M059J (cell line): ENCODE measurements at places on chromosomes 2 and 18.

- no peak for DNase-seq
Measured at GRCh38 chr2:46554397-46554796, 75.0 kb downstream of the TMEM247 start.

GRCh38 chr2:159209341-159210306 lies 76.9 kb downstream of the WDSUB1 start:
- DNase-seq, result no peak

DNA sequence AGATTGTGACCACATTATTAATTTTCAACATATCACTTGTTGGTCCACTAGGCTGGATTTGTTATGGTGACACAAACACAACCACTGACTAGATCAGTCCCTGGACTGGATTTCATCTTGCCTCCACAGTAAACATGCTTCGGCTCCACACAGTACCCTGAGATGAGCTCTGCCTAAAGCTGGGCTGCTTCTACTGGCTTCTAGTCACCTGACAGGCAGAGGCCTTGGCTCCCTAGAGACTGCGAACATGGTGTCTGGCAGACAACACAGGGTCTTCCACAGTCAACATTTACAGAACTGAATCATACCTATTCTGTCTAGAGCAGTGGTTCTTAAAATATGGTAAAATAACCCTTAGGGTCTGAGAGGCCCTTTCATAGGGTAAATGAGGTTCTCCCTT lies 69.2 kb downstream of the RIT2 start:
- DNase-seq, result no peak

DNA sequence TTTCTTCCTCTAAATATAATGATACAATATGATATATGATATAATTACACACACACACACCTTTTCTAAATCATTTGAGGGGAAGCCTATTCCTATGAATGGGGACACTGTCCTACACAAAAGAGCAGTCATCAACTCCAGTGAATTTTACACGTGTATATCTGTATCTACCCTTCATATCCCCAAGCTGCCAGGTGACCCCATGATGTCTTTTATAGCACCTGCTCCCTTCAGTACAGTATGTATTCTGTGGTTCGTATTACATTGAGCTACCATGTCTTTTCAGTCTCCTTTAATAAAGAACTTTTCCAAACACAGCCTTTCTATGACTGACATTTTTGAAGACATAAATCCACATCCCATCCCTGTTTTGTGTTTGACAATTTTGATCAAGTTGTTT lies 19.0 kb downstream of the TBC1D8 start:
- no peak for DNase-seq

DNA sequence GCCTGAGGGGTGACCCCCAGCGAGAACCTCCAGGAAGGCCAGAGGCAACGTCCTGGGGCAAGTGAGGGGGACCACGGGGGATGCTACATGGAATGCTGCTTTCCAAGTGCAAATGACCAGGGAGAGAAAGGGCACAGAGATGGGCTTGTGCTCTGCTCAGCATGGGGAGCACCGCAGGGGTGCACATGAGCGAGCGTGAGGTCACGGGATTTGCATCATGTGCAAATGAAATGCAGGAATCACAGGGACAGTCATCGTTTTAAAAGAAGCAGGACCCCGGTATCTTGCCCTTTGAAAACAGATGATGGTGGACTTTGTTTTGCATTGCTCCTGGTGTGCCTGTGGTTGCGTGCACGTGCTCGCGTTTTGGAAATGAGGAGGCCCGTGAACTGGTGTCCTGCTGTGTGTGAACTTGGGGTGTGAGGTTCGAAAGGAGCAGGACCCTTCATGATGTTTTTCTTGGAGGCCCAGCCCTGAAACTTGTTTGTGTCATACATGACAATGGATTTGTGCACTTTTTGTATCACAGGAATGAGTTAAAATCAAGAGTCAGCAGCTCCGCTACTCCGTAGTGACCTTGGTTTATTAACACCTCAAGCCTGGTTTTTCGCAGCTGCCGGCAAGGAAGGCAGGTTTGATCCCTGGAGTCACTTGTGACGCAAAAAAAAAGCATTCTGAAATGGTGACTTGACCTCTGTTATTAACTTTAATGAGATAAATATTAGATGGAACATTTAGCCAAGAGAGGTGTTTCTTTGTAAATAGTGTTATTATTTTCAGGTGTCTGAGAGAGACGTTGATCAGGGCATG lies 234.5 kb downstream of the LDLRAD4 start:
- DNase-seq, result no peak

DNA sequence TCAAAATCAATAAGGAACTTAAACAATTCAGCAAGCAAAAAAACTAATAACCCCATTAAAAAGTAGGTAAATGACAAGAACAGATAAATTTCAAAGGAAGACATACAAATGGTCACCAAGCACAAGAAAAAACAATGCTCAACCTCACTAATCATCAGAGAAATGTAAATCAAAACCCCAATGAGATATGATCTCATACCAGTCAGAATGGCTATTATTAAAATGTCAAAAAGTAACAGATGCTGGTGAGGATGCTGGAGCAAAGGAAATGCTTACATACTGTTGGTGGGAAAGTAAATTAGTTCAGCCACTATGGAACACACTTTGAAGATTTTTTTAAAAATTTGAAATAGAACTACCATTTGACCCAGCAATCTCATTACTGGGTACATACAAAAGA lies 538.0 kb downstream of the TMX3 start:
- peak; percentile 68 for DNase-seq

GRCh38 chr18:6546229-6546628 lies 131.5 kb upstream of the L3MBTL4 start:
- DNase-seq, result no peak

GRCh38 chr2:62300925-62301324 lies 105.0 kb downstream of the B3GNT2 start:
- DNase-seq, result no peak

DNA sequence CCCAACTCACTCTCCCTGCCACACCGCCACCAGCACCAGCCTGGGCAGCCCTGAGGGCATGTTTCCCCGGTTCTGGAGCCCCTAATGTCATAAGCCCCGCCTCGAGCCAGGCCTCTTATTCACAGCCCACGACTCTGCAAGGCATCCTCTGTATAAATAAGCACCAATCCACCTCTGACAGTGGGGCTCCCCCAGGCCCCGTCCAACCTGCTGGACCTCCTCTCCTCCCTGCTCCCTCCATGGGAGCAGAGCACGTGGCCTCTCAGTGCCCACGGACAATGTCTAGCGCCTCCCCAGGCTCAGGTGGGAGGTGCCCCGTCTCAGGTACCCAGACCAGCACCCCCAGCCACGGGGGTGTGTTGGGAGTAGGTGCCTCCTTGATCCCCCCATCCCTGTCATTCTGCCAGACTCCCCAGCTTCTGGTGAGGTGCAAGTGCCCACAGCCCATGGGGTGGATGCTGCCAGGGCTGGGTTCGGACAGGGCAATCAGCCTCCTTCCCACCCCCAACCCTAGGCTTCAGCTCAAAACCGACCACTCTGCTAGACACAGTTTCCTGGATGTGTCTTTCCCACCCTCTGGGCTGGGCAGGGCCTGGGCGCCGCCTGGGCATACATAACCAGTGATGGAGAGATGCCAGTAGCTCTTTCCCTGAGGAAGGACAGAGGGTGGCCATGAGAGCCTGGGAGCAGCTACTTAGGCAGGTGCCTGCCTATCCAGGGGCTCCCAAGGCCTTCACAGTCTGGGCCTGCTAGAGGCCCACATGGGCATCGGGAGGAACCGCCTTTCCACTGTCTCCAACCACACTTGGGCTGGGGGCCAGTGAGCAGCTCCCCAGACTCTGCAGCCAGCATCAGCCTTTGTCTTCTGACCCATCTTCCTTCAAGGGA lies 1.6 kb upstream of the ADRA2B start:
- no peak for DNase-seq

DNA sequence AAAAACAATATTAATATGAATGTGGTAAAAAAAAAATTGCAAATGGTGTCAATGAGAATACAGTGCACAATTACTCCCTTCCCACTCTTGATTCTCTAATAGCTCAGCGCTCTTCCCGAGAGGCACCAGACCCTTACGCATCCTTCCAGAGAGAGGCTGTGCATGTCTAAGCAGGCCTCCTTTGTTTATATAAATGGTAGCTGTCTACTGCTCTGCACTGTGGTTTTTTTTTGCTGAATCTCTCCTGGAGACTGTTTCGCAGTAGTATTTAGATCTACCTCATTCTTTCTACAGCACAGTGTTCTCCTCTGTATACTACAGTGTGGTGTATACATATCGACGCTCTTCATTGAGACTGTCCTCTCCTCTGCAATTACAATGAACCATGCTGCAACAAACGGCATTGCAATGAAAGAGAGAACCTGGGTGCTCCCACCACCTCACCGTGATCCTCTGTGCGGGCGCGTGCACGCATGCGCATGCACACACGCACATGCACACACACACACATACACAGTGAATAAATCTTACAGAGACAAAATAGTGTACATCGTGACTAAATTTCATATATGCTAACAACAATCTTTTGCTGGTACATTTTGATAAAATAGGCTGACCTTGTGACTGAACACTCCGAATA lies 19.4 kb downstream of the SEPTIN10 start:
- DNase-seq, result no peak

DNA sequence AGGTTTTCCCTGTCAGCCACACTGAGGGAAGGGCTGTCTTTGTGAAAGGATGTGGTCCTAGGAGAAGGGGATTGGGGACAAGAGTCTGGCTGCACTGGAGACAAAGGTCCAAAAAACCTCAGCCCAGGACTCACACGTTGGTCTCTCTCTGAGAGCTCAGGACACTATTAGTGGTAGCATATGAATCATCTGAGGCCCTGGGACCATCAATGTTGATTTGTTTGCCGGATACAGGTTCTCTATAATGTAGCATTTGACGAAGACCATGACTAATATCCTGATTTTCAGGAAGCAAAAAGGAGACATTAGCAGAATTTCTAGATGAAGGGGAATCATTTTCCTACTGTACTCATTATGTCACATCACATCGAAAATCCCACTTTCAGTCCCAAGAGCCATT lies 22.2 kb upstream of the DNAH6 start:
- DNase-seq, result peak; percentile 60

GRCh38 chr2:196076778-196077568 lies 8.3 kb upstream of the DNAH7 start:
- no peak for DNase-seq

GRCh38 chr2:55033076-55033742 lies 17.0 kb downstream of the RTN4 start:
- DNase-seq, result no peak

DNA sequence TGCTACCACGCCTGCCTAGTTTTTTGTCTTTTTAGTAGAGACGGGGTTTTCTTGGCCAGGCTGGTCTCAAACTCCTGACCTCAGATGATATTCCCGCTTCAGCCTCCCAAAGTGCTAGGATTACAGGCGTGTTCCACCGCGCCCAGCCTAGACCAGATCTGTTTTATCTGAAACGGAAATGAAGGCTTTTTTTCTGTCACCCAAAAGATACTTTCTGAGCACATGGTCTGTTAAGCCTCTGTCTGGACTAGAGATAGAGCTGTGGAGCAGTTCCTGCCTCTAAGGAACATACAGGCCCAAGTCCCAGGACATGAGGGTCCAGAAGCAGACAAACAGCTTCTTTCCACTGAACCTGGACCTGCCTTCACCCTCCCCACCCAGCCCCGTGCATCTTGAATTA lies 43.6 kb upstream of the PTMA start:
- DNase-seq, result no peak

- peak; percentile 71 for DNase-seq
Measured at GRCh38 chr2:149064365-149064841, 25.9 kb downstream of the LYPD6B start.
